ENCODE measurements at places on chromosomes 16 and 17. TPM values are rescaled to one million over a fixed set of nuclear protein-coding genes. Genes with fewer than 3 reads are reported as not detected.

GRCh38 chr16:14098081-14098480, 27.0 kb downstream of the MRTFB start:
- no peak overlapping the region for H3K27ac ChIP-seq
- H3K4me3 ChIP-seq = no peak overlapping the region
- no peaks in the 10 kb centered on the region for H3K27me3 ChIP-seq
- no peak for DNase-seq
- no peaks in the 10 kb centered on the region for H3K36me3 ChIP-seq
- H3K4me1 ChIP-seq = peaks cover 10% of the 10 kb centered on the region

GRCh38 chr17:44053125-44053872, 13.2 kb downstream of the LSM12 start:
- peaks cover 7% of the 10 kb centered on the region for H3K36me3 ChIP-seq
- DNase-seq = no peak
- H3K27me3 ChIP-seq = no peaks in the 10 kb centered on the region
- no peaks in the 10 kb centered on the region for H3K4me1 ChIP-seq
- H3K27ac ChIP-seq = no peak overlapping the region
- H3K4me3 ChIP-seq = no peak overlapping the region

Gene GSG1L
- 0.18 TPM for total RNA-seq

DNA sequence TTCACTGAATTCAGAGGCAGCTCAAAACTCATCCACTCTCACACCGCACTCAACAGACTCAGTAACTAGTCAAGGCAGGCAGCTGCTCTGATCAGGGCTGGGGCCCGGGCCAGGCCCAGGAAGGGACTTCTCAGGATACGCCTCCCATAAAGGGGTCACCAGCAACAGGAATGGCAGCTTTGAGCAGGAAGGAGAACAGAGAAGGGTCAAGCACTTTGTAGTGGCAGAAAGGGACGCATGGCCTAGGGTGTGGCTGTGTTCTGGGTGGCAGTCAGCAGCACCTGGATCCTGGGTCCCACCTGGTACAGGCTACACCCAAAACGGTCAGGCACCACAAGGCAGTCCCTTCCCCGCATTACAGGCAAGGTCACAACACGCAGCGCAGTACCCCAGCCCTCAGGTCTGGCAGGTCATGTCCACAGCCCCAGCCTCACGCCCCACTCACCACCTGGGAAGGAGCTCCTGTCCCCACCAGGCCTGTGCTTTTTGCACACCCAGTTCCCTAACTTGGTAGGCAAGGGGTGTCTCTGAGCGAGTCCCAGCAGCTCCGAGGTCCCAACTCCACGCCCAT, 99.7 kb downstream of the ZNF778 start:
- H3K27ac ChIP-seq = peak overlapping the region; percentile 81
- DNase-seq = no peak
- peak overlapping the region; percentile 51 for H3K4me3 ChIP-seq
- no peaks in the 10 kb centered on the region for H3K27me3 ChIP-seq
- H3K36me3 ChIP-seq = peaks cover 4% of the 10 kb centered on the region
- peaks cover 97% of the 10 kb centered on the region for H3K4me1 ChIP-seq

GRCh38 chr17:82396601-82397435, 21.3 kb upstream of the HEXD start:
- no peak overlapping the region for H3K4me3 ChIP-seq
- DNase-seq = no peak
- H3K27ac ChIP-seq = no peak overlapping the region
- no peaks in the 10 kb centered on the region for H3K27me3 ChIP-seq
- no peaks in the 10 kb centered on the region for H3K36me3 ChIP-seq
- peaks cover 12% of the 10 kb centered on the region for H3K4me1 ChIP-seq

GRCh38 chr17:49910094-49910857, 58.7 kb upstream of the DLX4 start:
- H3K4me1 ChIP-seq = no peaks in the 10 kb centered on the region
- no peak for DNase-seq
- H3K36me3 ChIP-seq = no peaks in the 10 kb centered on the region
- no peak overlapping the region for H3K27ac ChIP-seq
- H3K27me3 ChIP-seq = peaks cover 49% of the 10 kb centered on the region

- no peak overlapping the region for H3K4me3 ChIP-seq
- H3K36me3 ChIP-seq = no peaks in the 10 kb centered on the region
- DNase-seq = no peak
- no peaks in the 10 kb centered on the region for H3K27me3 ChIP-seq
- H3K4me1 ChIP-seq = no peaks in the 10 kb centered on the region
Measured at GRCh38 chr17:56812901-56813388, 20.8 kb downstream of the C17orf67 start.

Gene MT1M
- not detected for total RNA-seq

Gene C17orf107
- 2.2 TPM for total RNA-seq

Gene RPL26
- total RNA-seq = 2,522 TPM

Measured in CD8-positive, alpha-beta memory T cell (primary cell).